ENCODE measurements at places on chromosomes 6 and 20.

- DNase-seq = no peak
Observed at GRCh38 chr6:149223120-149223903, 94.2 kb upstream of the TAB2 start.

DNA sequence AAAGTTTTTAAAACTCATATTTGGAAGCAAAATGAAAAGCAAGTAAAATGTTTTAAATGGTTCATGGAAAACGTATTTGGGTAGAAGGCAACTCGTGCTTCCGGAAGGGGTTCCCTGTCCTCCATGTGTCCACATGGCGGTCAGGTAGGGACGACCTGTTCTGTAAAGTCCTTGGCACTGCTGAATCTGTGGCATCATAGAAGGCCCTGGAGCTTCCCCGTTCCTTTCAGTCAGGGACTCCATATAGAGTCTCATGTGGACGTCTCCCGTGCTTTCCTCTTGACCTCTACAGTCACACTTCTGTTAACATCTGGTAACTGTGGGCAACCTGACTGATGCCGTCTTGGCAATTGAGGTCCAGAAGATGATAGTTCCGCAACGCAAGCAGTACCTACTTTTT is 11.4 kb downstream of the DYNLT1 start:
- no peak for DNase-seq

DNA sequence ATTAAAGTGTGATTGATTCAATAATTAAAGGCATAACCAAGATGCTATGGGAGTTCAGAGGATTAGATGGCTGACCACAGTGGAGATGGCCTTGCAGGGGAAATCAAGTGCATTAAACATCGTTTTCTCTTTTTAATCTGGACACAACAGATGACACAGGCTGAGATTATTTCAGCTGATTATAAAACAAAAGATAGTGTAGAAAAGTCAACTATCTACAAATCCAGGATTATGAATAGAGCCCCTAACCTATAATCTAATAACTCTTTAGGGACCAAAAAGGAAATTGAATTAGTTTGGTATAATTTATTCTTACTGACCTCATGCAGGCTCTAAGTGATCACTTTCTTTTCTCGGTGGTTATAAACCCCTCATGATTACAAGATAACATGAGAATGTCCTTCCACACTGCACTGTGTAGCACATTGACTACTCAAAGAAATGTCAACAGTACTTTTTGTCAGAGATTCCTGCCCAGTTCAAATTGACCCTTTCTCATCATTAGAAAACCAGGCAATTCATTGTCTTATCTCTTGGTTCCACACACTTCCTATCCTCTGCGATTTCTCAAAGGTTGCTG is 122.1 kb downstream of the PKHD1 start:
- DNase-seq = no peak

DNA sequence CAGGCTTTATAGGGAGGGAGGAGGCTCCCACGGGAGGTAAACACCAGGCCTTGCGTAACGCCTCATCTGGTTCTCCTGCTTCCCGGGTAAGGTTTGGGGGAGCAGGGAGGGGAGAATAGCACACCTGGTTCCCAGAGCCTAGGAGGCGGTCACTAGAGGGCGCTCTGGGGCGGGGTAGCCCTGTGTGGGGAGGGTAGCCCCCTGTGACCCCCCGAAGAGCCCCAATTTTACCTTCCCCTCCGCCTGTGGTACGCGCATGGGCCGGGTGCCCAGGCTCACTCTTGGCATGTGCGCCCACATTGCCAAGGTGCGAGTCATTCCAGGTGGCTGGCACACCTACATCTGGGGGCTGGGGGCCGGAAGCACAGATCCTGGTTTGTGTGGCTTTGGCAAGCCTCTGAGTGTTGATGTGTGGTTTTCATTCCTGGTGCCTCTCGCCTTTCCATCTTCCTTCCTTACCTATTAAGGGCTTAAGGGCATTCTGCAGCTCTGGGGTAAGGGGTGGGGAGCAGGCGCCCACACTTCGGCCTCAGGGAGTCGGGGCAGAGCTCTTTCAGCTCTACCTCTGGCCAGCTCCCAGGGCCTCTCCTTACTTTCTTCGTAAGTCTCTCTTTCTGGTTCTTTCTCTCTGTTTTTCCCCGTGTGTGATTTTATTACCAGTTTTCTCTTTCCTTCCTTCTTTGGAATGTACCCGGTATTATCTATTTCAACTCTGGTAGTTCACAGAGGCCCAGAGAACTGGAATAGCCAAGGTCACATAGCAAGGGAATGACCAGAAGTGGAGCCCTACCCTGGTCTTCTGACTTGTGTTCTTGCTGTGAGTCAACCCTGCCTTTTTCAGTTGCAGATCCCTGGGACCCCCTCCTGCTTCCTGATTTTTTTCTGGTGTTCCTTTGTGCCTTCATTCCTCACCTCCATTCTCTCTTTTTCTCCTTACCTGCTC is 492 bp upstream of the RNF39 start:
- DNase-seq = no peak

DNA sequence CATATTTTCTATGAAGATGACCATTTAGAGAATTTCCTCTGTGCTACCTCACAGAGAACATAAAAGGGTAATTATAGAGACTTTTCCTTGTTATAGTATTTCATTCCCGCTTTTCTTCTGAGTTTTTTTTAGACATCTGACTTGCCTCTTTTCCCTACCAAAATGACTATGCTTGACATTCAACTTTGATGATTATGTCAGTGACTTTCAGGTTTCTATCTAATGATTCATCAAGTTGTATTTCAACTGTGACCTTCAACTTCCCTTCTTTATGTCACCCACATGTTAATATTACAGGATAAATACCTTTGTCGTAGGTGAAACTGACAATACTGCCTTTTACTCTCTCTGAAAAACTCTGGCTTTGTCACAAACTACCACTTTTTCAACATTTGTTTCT is 95.3 kb downstream of the MLIP start:
- DNase-seq = no peak

DNA sequence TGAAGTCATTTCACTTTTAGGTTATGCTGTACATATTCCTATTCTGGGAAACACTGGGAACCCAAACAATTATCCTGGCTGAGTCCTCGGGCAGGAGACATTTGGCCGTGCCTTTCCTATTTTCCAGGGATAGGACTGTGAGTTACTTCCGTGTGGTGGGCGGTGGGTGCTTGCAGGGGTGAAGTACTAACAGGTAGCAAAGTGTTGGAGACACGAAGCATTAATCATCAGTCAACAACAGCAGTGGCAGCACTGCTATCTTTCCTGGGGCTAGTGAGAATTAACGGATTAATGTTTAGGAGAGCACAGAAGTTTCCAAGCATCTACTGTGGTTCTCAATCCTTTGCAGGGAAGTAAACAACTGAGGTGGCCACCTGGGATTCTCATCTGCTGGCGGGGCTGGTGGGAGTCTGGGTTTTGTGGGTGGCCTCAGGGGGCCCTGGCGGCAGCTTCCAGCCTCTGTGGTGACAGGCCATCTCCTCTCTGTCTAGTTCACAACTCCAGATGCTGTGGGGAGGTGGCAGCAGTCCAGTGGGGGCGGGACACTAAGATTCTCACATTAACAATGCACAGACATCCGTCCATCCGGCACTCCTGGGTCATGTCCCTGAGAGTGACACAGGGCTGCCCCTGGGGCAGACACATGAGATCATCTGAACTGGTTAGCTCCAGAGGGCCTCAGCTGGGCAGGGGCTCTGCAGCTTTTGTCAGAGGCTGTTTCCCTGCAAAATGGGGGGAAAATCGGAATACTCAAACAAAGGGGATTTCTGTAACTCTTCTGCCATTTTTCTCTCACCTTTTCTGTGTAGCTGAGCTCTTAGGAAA is 90.9 kb downstream of the GJA10 start:
- no peak for DNase-seq

- no peak for DNase-seq
Observed at GRCh38 chr6:148738946-148739821, 7.6 kb upstream of the UST start.

- no peak for DNase-seq
Observed at GRCh38 chr20:45938727-45939438, 4.4 kb downstream of the PCIF1 start.

- DNase-seq = no peak
Observed at GRCh38 chr6:10460096-10460495, 45.2 kb upstream of the TFAP2A start.

- DNase-seq = no peak
Observed at GRCh38 chr6:449486-450419, 58.2 kb downstream of the IRF4 start.

GRCh38 chr6:73739096-73739495 is 43.1 kb downstream of the CD109 start:
- no peak for DNase-seq

DNA sequence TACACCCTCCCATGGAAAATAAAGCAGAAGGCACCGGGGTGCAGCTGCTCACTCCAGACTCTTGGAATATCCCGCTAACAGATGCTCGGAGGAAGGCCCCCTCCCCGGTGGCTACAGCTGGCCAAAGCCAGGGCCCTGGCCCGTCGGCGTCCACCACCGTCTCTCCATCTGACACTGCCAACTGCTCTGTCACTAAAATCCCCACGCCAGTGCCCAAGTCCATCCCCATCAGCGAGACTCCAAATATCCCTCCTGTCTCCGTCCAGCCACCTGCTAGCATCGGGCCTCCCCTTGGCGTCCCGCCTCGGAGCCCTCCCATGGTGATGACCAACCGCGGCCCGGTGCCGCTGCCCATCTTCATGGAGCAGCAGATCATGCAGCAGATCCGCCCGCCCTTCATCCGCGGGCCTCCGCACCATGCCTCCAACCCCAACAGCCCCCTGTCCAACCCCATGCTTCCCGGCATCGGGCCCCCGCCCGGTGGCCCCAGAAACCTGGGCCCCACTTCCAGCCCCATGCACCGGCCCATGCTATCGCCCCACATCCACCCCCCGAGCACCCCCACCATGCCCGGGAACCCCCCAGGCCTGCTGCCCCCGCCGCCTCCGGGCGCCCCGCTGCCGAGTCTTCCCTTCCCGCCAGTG is 143.9 kb downstream of the SOBP start:
- no peak for DNase-seq

GRCh38 chr6:85050149-85050548 is 285.8 kb upstream of the TBX18 start:
- DNase-seq = no peak

GRCh38 chr6:21946298-21946783 is 350.5 kb downstream of the PRL start:
- no peak for DNase-seq

DNA sequence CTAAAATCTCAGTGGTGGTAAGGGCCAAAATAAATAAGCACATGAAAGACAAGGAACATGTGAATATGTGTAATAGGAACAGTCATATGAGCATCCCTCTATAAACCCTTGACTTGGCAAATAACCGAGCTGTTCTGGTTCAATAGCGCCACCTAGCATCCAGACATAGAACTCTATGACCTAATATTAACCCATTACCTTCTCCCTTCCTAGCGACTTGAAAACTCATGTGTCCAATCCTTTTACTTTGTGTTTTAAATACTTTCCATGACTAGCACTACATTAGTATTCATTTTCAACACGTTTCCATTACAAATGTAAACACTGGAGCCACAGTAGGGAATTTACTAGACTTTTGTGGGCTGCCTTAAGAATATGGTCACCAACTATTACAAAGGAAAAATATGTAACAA is 279.7 kb downstream of the UST start:
- no peak for DNase-seq

DNA sequence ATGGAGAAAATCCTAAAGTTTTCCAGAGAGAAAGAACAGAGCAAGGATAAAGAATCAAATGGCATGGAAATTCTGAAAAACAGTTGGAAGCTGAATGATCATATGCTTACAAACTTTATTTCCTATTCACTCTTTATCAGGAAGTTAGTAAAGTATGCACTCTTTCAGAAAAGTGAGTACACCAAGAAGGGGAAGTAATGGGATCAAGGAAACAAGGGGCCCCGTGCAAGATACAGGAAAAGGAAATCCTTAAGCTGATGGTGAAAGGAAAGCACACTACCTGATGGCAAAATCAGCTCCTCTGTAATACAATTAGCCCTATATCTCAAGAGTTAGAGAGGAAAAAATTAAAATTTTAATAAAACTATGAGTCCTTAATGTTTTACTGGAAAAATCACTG is 14.0 kb downstream of the CALHM6 start:
- DNase-seq = no peak

DNA sequence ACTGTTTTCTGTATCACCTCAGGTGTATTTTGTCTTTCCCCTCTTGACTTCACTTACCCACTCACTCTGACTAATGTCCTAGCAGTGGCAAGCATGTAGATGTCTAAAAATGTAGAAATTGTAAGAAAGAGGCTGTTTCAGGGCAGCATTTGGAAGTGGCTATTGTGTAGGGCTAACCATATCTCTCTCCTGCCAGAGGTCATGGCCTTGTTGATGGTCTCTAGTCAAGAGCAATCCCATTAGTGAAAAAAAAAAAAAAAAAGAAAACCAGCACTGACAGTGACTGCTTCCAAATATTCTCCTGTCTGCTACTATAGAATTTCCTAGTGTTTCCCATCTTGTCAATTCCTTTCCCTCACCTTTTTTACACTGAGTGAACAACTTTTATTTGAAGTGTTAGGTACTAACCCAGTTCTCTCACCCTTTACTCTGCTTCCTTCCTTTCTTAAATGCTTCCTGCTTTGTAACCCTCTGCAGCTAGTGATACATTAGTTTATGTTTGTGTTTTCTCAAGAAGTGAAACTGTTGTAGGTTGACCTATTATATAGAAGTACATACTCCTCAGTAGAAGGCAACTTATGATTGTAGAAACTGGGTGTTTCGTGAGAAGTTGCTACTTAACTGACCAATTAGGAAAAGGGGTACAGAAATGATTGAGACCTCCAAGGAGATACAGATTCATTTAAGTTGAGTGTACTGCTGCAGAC is 174.1 kb upstream of the PTPRK start:
- no peak for DNase-seq

DNA sequence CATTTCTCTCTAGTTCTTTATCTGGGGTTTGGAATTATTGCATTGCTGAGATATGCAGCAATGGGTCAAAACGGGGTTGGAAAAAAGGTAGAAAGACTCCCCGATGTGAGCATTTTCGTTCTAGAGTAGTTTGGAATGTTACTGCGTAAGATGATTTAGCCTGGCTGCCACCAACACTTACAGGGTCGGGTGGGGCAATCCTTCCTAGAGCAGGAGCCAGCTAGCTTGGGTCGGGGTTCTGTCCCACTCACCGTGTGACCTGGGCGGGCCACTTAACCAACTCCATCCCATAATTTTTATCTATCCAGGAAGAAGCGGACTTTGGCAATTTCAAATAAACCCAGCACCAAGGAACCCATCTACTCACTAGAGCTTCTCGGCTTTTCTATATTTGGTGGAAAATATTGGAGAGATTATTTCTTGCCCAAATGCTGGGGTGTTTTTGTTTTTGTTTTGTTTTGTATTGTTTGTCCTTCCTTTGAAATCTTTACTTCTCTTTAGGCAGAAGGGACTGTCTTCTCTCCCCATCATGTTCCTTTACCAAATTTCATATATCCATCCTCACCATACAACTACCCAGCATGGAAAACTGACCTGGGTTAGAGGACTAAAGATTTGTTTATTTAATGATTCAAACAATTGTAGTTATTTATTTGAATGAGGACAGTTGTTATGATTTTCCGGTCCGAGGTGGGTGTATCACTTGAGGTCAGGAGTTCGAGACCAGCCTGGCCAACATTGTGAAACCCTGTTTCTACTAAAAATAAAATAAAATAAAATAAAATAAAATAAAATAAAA is 72.4 kb downstream of the GPX5 start:
- no peak for DNase-seq

DNA sequence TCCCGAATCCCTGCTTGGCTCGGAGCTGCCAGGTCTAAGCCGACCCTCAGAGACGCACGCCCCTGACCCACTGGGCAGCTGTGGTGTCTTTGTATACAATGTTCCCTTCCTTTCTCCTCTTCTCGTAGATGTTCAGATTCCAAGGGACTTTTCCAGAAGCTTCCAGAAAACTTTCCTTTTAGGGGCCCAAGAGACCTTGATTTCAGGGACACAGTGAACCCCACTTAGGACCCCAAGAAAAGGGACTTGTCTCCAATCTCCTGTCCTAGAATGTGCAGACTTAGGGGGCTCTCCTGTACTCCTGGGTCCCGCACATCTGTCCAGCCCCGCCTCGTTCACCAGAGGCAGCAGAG is 103.5 kb downstream of the EDN3 start:
- DNase-seq = no peak

Measured in esophagus squamous epithelium (tissue), 5 donors.